ENCODE measurements at places on chromosomes 3 and 15.

- no peak for DNase-seq
Observed at GRCh38 chr3:69409831-69410230, 23.9 kb upstream of the FRMD4B start.

DNA sequence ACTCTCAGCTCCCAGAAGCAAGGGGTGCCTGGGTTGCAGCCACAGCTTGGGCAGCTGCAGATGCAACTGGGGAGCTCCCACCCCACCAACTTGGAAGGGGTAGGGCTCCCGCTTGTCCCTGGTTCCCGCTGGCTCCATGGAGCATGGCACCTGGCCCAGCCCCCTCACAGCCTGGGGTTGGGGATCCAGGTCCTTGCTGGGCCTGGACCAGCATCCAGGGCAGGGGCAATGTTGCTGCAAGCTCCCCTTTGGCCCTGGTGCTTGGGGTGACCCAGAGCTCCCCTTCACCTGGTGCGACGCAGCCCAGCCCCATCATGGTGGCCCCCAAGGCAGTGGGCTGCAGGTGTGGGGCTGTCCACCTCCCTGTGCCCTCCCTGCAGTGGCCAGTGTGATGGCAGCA is 99.6 kb upstream of the FRMD4B start:
- no peak for DNase-seq

DNA sequence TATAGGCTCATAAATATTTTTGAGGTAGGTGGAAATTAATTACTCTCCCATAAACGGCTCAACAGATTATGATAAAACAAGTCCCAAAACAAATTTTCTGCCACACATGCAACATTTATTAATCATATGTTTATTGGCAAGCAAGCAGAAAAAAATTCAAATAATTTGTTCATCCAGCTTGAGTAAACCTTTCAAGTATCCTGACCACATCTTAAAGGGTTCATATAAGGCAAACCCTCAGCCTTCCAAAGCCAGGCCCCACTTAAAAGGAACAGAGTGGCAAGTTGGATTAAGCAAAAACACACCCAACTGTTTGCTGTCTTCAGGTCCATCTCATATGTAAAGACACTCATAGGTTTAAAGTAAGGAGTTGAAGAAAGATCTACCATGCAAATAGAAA is 1042.3 kb downstream of the DIPK2A start:
- no peak for DNase-seq

DNA sequence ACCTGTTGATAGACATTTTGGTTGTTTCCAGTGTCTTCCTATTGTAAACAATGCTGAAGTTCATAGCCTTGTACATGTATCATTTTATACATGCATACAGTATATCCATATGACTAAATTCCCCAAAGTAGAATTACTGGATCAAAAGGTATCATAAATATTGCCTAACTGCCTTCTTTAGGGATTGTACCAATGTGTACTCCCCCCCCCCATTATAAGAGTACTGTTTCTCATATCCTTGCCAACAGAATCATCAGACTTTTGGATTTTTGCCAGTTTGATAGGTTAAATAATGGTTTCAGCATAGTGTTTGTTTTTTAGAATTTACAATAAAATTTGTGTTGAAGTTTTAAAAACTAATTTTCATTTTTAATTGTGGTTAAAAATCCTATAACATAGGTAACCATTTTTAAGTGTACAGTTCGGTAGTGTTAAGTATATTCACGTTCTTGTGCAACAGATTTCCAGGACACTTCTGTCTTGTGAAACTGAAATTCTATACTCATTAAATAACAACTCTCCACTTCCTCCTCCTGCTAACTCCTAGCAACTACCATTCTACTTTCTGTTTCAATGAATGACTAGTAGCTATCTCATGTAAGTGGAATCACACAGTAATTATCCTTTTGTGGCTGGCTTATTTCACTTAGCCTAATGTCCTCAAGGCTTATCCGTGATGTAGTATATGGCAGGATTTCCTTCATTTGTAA is 30.8 kb upstream of the MAP3K13 start:
- DNase-seq: no peak

DNA sequence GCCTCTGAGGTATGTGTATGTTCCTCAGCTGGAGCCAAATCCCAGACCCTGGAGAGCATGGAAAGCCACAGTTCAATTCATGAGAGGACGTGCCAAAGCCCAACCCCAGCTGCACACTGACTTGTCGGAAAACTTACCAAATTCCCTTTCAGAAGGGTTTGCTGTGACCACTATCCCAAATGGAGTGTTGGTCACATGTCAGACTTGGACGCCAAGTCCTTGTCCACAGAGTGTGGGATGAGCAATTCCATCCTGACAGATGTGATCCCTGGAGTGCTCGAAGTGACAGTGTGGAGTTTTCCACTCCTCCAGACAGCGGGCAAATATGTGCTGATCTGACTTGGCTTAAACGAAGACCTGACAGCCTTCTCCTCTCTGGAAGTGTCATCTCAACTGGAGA is 71.2 kb downstream of the RORA start:
- DNase-seq: no peak

GRCh38 chr3:65343736-65344135 is 655.9 kb upstream of the ADAMTS9 start:
- no peak for DNase-seq

- DNase-seq: no peak
Observed at GRCh38 chr3:150975992-150976368, 3.5 kb upstream of the CLRN1 start.

DNA sequence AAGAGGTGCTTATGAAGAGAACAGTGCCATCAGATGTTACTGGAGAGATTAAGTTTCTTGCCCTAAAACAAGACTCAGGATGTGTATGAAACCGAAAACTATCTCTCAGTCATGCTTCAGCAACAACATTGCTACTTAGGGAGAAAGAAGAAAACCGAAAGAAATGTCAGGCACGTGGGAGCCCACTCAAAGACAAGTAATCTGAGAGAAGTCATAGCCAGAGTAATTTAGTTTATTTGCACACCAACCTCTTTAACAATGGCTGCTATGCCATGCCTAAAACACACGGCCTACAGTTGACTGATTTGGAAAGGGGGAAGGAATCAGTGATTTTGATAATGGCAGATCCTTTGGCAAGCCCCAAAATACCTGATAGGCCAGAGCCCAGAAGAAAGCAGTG is 162.9 kb downstream of the TIGIT start:
- no peak for DNase-seq

GRCh38 chr3:50241713-50242380 is 5.8 kb downstream of the GNAI2 start:
- DNase-seq: no peak

DNA sequence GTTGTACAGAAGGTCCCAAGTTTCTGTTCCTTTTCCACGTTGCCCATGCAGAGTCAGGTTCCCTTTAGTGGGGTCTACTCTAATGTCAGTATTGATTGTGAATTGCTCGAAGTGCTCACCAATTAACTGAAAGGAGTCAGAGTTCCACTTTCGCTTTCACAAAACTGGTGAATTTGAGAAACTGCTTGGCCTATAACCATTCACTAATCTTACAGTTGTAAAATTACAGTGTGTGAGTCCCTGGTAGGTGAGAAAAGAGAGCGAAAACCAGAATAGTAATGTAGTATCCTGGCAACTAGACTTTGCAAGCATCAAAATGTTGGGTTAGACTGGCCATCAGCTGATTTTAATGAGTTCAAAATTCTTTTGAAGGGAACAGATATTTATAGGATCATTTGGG is 237.5 kb upstream of the CHRM5 start:
- DNase-seq: no peak

DNA sequence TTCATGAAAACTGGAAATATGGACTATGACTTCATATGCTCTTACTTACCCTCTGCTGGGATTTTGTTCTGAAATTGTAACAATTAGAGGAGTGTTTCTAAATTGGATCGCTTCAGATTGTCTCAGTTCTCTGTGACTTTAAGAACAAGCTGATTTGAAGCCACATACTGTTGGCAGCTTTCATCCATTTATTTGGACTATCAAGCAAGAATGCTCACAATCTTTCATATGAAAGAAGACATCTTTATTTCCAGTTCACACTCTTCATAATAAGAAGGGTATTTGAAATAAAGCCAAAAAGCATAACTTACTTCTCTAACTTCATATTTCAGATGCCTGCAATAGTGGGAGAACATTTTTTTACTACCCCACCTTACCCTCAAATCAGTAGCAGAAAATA is 491.6 kb upstream of the TPRG1 start:
- no peak for DNase-seq

DNA sequence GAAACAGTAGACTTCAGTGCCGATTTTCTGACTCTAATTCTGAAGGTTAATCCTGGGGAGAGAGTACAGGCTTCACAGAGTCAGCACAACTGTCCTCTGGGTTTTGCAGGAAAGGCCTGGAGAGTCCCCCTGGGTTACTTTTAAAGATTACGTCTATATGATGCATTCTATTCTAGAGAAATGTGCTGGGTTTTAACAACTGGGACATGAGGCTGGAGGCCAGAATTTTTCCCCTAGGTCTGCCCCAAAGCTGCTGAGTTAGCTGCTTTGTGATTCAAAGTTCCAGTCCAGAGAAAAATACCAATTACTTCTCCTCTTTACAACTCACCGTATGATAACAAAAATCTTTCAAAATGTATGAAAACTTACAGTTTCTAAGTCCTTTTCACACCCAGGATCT is 240.7 kb upstream of the TPRG1 start:
- no peak for DNase-seq

- DNase-seq: no peak
Observed at GRCh38 chr3:132870541-132870940, 148.3 kb upstream of the NPHP3 start.

DNA sequence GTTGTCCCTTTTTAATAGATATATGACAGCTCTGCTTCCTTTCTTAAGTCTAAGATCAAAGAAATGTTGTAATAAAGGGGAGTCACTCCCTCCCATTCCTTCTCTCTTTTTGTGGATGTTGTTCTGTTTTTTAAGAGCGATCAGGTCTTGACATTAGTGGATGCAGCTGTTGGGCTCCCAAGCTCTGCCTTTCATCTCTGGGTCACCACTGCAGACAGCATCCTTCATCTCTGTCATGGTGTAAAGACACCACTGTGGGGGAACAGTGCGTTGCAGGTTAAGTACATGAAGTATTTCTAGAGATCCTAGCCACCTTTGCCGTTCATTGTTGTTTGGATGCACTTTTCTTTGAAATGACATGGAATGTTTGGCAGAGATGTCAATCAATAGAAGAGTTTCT is 17.7 kb downstream of the FNDC3B start:
- DNase-seq: no peak

DNA sequence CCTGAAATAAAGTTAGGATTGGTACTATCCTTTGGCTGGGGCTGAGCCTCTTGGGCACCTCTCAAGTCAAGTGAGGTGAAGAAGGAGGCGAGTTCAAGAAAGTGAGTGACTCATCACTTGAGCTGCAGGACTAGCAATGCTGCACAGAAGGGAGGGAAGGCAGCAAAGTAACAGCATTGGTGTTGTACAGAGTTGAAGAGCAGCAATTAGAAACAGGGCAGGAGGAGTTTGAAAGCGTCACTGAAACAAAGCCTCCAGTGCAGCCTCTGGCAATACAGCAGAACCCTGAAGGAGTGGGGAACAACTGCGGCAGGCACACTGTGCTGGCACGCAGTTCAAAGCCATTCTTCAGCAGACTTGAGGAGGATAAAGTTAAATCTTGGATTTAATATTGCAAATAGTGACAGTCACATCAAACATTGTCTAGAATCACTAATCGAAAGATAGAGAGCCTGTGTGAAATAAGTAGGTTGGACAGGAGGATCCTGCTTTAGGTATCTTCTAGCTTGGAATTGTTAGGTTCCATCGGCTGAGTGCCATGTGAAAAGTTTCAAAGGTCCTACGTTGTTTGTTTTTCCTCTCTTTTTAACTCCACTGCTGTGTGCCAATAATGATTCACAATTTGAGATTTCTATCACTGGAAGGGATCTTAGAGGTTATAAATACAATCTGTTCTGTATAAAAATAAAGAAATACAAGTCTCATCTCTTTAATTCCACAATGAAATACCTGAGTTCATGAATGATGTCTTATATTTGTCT is 479.8 kb downstream of the NAALADL2 start:
- DNase-seq: no peak

DNA sequence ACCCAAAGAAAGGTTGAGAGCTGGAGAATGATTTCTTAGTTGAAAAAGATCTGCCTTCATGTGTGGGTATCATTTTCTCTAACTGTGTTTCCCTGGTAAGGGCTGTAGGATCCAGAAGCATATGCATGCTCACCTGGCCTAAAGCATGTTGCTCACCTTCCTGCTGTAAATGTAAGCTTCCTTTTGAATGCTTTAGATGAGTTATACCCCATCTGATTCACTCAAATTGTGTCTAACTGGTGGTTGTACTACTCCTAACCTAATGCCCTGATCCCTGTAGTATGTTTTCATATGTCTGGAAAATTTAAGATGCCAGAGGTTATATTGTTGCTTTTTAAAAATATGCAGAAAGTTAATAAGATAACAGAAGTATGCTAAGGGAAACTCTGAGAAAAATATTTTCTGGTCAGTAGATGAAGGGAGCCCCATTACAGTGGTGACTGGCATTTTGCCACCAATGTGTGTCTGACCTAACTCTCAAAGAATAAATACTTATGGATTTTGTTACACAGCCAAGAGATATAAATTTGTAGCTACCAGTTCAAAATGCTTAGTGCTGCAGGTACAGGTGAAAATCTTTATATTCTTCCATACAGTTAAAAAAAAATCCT is 7.7 kb downstream of the FILIP1L start:
- DNase-seq: no peak

GRCh38 chr3:72820415-72820814 is 27.8 kb downstream of the SHQ1 start:
- no peak for DNase-seq

- DNase-seq: no peak
Observed at GRCh38 chr15:89429986-89430385, 66.4 kb downstream of the RHCG start.

DNA sequence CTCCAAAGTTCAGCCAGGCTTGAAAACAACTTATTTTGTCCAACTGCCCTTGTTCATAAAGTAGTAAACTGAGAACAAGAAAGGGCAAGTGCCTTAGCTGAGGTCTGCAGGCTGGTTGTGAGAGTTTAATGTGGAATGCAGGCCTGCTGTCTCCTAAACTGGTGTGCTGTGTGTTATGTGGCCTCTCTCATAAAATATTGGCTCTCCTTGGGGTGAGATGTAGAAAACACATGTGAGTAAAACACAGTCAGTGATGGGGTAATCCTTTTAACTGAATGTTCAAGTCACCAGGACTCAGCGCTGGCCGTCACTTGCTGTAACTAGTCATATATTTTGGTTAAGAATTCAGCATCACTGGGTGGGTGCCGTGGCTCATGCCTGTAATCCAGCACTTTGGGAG is 7.1 kb upstream of the ST6GAL1 start:
- DNase-seq: no peak

GRCh38 chr3:72190050-72190449 is 405.1 kb upstream of the PROK2 start:
- DNase-seq: no peak

Data from stimulated activated CD8-positive, alpha-beta memory T cell treated with anti-CD3 and anti-CD28 coated beads, Interleukin-4, amount 100 ng/mL, for 4 hours (primary cell).